Heart left ventricle (tissue), 16 donors: ENCODE measurements at places on chromosomes 16 and 17.

DNA sequence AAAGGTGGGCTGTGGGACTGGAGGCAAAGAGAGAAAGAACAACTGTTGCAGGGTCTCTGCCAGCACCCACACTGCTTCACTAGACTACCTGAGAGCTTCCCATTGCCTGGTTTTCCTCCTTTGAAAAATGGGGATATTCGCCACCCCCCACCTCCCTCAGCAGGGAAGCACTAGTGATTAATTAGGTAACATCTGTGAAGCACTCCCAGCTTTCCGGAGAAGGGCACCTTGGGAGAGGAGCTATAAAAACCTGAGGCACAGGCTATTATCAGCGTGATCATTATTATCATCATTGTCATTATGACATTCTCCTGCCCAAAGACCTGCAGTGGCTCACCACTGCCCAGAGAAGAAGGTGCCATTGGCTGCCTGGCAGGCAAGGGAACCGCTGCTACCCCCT is 83.5 kb downstream of the XYLT1 start:
- no peak for DNase-seq

DNA sequence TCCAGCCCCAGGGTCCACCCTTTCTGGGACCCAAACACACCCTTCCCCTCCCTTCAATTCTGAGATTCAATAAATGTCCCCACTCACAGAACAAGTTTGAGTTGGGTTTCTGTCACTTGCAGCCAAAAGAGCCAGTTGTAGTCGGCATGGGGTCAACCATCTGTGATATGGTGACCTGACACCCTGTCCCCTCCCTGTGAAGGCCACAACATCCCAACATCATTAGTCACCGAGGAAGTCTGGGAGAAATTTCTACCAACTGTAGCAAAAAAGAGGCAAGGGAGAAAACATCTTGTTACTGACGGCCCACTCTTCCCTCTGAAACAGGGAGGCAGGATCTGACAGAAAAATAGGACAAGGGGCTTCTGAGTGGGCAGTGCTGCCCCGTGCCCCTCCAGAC is 638 bp upstream of the LYZL6 start:
- DNase-seq, result no peak

- peak; percentile 80 for DNase-seq
Measured at GRCh38 chr16:70695331-70696070, 9.6 kb upstream of the MTSS2 start.

- peak; percentile 72 for DNase-seq
Measured at GRCh38 chr17:50052822-50053653, 2.9 kb upstream of the ITGA3 start.

- DNase-seq, result no peak
Measured at GRCh38 chr16:54316095-54316889, 29.7 kb upstream of the IRX3 start.

- no peak for DNase-seq
Measured at GRCh38 chr17:55271958-55272710, 7.4 kb downstream of the HLF start.

DNA sequence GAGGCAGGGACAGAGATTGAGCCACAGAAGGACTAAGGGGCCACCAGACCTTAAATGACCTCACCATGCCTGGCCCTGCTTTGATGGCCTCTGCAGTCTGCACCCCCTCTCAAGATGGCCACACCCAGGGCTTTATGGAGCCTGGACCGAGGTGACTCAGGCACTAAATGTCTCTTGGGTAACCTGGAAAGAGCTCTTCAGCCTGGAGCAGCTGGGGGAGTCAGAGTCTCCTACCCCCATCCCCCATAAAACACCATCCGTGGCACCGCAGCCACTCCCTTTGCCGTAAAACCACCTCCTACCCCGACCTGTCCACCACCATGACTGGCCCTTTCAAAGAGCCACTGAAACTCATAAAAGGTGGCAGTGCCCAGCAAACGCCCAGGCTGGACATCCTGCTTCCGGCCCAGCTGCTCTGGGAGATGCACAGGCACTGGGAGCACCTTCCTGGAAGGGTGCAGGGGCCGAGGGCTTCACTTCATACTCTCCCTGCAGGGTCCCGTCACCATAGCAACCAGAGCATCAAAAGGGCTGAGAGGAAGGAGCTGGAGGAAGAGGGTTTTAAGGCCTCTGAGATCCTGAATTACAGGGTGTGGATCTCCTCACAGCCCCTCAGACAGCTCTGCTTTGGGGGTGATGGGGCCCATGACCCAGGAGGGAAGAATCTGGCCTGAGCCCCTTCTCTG is 22.3 kb downstream of the FOXN1 start:
- DNase-seq, result no peak

GRCh38 chr17:4986403-4986802 is 1.1 kb downstream of the CAMTA2 start:
- DNase-seq, result no peak

GRCh38 chr17:61689610-61690180 is 98.7 kb upstream of the NACA2 start:
- no peak for DNase-seq

DNA sequence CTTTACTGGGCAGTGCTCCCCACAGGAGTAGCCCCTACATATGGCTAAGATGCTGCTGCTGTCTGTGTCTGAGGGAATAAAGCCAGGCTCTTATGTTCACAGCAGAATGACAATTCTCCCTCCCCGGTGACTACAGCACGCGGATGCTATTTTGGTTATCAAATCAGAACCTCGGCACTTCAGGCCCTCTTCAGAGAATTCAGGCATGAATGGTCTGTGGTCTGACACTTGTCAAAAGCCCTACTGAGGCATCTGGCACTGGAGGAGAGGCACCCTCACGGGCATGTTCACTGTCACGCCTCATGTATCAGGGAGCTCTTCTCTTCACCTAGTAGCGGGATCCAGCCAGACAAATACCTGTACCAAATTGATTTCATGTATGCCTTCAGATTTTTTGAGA is 30.4 kb downstream of the KIAA0513 start:
- no peak for DNase-seq

DNA sequence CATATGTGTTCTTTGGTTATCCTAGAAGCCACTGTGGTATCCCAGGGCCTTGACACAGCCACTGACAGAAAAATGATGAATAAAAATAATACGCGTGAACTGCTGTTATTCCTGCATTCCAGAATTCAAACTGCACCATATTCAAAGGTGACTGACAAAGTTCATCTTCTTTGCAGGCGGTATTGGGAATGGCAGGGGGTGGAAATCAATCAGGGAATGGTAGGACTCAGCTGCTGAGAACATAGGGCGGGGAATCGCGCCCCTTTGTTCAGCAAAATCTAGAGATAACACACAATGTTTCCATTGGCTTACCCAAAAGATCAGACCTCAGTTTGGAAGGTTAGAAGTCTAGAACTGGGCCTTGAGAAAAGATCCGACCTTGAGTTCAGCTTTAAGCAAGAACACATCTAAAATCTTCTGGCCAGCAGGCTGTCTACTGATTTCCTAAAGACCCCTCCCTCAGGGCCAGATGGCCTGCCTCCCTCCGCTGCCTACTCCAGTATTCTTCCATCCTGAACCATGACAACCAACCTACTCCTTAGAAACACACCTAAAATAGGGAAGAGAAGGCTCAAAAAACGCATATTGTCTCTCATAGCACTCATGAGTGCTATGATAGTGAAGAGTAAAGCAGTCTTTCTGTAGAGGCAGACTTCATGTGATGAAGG is 34.1 kb downstream of the CDK5R1 start:
- no peak for DNase-seq

DNA sequence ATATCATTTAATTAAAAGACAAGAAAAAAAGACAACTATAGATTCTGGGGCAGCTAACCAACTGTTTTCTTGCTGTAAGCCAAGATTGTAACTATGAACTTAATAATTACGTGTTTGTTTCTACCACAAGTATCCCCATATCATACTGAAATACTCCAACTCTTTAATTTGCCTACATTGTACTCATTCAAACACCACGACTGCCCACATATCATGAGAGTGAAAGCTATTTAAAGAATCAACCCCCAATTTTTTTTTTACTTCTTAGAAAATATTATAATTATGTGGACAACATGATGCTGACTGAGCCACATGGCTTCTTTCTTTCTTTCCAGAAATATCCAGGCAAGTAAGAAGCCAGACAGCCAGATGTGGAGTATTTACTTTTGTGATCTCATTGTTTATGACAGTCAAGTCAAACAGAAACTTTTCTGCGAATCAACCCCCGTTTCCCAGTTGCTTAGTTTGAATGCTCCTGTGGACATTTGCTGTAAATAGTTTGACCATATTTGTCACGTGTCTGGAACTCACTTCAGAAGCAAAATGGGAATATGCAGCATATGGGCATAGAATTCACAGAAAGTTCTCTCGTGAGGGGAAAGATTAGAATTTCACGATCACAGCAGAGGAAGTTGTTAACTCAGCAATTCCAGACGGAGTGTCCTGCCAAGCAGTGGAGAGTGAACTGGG is 126.8 kb upstream of the PSMD7 start:
- no peak for DNase-seq

GRCh38 chr16:30110661-30111060 is 2.7 kb downstream of the GDPD3 start:
- no peak for DNase-seq

GRCh38 chr17:48804936-48805411 is 12.1 kb downstream of the TTLL6 start:
- DNase-seq, result peak; percentile 70

- DNase-seq, result no peak
Measured at GRCh38 chr16:56889206-56889605, 24.2 kb downstream of the SLC12A3 start.

DNA sequence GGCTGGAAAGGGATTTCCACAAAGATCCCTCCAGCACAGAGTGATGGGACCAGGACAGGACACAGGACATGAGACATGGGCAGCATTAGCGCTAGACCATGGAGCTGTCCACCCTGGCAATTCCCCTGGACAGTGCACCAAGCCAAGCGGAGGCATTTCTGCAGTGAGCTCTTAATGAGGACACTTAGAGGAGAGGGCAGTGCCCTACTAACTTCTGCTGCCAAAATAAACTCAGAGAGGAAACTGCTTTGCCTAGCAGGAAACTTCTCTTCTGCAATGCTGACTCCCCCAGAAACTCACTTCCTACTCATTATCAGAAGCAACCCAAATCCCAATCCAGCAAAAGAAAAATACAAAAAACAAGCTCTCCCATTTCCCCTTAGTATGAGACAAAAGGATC is 119.2 kb downstream of the HS3ST2 start:
- DNase-seq, result peak; percentile 10

DNA sequence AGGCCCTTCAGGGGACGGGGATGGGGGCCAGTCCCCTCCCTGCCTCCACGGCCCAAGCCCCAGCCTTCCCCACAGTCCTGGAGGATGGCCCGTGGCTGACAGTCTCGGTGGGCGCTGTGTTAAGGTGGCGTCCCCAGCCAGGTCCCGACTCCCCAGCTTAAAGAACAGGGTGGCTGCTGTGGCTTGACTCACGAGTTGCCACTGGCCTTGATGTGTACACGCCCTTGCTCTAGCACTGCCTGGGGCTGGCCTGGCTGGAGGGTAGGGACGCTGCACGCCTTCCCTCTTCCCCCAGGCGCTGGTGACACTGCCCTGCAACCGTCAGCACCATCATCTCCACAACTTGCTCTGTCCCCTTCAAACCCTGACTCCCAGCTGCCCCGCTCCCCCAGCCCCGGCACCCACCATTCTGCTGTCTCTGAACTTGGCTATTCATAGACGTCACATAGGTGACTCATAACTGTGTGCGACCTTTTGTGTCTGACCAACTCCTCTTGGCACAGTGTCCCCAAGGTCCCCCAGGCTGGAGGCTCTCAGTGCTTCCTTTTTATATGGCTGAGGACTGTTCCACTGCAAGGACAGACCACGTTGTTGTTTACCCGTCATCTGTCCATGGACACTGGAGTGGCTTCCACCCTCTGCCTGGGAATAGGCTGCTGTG is 6.3 kb downstream of the GNPTG start:
- no peak for DNase-seq

DNA sequence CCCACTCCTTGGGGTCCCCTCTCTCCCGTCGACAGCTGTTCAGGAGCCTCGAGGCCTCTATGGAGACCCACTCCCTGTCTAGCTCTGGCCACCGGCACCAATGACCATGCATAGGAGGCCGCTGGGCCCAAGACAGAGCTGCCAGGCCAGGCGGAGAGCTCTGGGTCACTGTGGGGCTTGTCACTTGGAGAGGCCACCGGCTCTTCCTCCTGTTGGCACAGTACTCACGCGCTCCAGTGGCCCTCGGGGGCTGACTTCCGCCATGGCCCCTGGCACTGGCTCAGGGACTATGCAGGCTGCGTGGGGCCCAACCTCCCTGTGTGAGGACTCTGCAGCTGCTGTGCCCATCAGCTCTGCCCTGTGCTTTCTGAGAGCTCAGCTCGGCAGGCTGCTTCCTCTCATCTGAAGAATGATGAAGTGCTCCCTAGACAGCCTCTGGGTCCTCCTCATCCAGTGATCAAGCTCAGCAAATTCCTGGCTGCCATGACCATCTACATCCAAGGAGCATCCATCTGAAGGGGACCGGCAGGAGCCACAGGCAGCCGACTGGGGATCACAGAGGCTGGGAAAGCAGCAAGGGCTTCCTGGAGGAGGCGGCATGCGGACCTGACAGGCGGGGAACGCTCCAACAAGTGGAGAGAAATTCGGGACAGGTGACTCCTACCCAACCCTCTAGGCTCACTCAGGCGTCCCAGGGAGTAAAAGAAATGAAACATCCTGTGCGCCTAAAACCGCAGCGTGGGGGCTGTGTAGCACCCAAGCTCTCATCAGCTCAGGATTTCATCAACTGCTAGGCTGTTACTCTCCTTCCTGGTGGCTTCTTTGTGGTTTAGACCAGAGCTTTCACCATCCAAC is 16.8 kb downstream of the GALNS start:
- no peak for DNase-seq

DNA sequence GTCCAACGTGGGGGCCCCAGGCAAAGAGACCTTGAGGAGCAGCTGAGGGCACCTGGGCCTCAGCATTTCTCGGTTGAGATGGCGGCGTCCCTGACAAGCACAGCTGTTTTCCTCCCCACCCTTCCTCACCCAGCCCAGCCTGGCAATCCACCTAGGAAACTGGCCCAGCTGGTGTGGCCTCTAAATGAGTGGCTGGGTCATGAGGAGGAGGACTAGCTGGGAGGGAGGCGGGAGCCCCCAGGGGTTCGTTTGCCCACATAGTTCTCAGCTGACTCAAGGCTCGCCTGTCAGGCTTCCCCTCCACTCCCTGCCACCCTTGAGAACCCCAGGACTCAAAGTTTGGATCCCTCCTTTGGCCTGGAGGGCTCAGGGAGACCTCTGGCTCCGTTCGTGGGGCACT is 5.9 kb downstream of the RNF222 start:
- no peak for DNase-seq

DNA sequence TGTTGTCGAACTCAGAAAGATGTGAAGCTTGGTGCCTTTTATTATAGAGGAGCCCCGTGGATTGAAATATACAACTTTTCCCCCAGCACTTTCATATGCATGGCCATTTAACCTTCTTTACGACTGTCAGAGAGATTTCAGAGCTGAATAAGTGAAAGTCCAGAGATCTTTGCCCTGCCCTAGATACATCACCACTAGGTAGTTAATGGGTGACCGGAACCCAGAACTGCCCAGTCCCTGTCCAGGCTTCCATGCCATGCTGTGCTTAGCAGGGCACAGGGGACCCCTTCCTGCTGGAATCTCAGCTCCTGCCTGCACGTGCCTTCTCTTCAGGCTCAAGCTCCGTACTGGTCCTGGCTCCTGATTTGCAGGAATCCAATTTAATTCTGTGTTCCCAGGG is 32.2 kb downstream of the SRL start:
- no peak for DNase-seq
